ENCODE measurements at places on chromosomes 6 and 20. TPM values are rescaled to one million over a fixed set of nuclear protein-coding genes. Genes with fewer than 3 reads are reported as not detected.

DNA sequence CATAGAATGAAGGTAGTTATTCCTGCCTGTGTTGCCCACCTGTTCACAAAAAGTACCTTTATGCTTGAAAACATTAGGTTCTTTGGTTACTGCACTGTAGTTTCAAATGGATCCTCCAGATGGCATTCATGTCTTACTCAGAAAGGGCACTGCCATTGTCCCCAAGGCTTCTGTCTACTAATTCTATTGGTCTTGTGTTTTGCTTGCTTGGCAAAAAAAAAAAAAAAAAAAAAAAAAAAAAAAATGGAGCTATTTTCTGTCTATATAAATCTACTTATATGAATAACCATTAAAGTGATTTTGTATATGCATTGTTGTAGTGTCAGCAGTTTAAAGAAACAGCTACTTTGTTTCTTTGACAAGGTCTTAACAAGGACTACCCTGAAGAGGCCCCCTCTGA, 12.7 kb upstream of the EFHC1 start:
- DNase-seq, result no peak

DNA sequence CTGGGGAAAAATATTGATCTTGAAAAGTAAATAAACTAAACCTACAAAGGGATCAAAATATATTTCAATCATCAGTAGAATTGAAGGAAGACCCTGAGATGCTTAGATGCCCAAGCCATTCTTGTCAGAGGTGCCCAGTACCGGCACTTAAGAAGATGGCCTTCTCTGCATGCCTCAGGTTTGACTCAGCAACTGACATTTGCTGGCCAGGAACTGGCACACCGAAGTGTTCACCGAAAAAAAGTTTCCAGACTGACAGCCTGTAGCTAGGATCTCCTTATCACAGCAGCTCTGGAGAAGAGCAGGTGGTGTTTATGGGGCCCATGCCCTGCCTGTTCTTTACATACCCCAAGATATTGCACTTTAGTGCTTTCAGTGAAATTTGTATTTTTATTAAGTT, 203.2 kb downstream of the MOXD1 start:
- DNase-seq, result no peak

- DNase-seq, result no peak
These were observed 171.4 kb upstream of the ZNF337 start for GRCh38 chr20:25867776-25868649.

DNA sequence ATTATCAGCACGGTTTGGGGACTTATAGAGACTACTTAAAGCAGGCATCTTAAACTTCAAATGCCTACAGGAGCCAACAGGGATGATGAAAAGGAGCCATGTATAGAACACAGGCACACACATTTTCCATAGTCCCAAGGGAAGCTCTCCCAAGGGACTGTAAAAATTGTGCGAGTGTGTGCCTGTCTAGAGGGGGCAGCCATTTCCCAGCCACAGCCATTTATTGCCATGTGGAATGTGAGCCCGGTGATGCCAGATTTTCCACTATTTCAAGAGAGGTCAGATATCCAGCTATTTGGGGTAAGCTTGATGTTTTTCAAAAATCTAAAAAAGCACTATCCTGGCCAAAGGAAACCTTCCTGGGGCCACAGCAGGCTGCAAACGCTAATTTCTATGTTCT, 24.1 kb upstream of the RALY start:
- DNase-seq, result no peak

GRCh38 chr20:35144694-35145093, 2.4 kb downstream of the EDEM2 start:
- no peak for DNase-seq

- no peak for DNase-seq
These were observed 52.3 kb downstream of the MBOAT1 start for GRCh38 chr6:20159781-20160540.

DNA sequence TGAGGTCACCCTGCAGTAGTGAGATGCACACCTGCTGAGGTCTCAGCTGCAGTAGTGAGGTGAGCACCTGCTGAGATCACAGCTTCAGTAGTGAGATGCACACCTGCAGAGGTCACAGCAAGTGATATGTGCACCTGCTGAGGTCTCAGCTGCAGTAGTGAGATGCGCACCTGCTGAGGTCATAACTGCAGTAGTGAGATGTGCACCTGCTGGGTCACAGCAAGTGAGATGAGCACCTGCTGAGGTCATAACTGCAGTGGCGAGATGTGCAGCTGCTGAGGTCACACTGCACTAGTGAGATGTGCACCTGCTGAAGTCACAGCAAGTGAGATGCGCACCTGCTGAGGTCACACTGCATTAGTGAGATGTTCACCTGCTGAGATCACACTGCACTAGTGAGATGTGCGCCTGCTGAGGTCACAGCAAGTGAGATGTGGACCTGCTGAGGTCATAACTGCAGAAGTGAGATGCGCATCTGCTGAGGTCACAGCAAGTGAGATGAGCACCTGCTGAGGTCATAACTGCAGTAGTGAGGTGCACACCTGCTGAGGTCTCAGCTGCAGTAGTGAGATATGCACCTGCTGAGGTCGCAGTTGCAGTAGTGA, 20.8 kb downstream of the ZDHHC14 start:
- DNase-seq, result no peak

- DNase-seq, result no peak
These were observed 20.2 kb downstream of the KCNK15 start for GRCh38 chr20:44765701-44766347.

GRCh38 chr6:34839666-34840352, 47.9 kb downstream of the BLTP3A start:
- DNase-seq, result no peak

GRCh38 chr6:96742702-96743101, 94.6 kb downstream of the GPR63 start:
- no peak for DNase-seq

GRCh38 chr20:11204926-11205768, 531.3 kb upstream of the JAG1 start:
- peak; percentile 33 for DNase-seq

DNA sequence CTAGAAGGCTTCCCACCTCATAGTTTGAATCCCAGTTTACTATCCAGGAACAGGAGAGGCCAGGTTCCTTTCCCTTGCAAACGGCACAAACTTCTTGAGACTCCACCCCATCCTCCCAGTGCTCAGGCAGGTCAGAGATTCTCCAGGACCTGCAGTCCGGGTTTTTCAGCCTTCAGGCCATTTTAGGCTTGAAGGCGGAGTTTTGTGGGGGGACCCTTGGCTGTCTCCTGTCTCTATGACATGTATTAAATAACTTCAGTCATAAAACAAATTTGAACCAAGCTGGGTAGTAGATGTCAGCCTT, 230.1 kb downstream of the NFATC2 start:
- no peak for DNase-seq

- DNase-seq, result no peak
These were observed 24.0 kb upstream of the ARMH2 start for GRCh38 chr6:24822696-24823095.

GRCh38 chr6:118320652-118321051, 227.4 kb upstream of the PLN start:
- DNase-seq, result no peak

DNA sequence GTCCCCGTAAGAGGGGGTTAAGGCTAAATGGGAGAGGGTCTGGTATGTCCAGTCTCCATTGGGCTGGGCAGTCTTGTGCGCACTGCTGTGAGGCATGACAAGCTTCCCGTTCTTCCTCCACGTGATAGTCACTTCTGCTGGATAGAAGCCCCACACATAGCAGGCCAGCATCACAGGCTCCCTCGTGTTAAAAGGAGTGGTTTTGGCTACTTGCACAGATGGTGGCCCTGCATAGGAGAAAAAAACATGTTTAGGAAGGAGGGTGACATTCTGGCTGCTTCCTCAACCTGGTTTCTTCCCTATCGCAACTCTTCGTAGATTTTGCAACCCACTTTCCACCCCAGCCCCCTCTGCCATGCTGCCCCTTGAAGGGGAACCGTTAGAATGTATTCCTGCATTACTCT, 3.6 kb downstream of the HLA-DMB start:
- no peak for DNase-seq

DNA sequence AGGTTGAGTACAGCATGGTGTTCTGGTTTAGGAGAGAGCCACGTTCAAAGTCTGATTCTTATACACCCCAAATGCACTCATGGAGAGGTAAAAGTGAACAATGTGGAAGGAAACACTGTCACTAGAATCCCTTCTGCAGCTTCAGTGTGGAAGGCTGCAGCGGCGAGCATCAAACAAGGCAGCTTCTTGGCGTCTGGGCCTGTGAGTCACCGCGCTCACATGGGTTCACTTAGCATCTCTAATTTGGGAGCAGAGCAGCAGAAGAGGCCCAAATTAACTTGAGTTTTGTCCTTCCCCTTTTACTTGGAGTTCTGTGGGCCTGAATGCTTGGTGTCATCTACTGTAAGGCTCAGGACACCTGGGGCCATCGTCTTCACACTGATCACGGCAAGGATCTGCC, 10.9 kb upstream of the E2F1 start:
- DNase-seq, result no peak

- DNase-seq, result no peak
These were observed 28.7 kb upstream of the SPAG4 start for GRCh38 chr20:35586751-35587425.

DNA sequence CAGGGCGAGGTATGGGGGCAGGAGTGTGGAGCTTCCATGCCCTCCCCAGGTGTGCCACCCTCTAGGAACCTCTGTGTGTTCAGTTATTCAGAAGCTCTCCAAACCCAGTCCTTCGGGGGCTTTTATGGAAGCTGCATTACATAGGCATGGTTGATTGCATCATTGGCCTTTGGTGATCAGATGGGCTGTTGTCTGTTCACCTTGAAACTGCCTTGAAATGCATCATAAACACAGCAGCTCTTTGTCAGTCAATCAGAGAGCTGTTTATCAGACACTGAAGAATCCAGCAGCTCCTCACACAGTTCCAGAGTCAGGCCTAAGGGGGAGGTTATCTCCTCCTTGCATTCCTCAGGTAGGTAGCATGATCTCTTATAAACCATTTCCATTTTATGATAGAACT, 62.4 kb downstream of the E2F3 start:
- no peak for DNase-seq

DNA sequence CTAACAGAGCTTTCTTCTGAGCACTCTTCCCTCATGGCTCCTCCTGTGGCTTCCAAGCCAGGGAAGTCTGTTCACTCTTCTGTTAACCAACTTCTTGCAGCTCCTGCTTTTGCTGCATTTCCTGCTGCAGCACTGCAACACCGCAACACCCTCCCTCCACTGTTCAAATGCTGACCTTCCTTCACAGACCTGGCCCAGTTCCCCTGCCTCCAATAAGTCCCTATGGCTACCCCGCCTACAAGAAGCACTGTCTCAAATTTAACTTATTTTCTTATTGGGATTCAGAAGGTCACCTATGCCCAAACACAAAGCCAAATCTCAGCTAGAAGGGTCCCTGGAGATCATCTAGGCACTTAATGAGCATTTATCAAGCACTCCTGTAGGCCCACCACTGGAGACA, 44.6 kb downstream of the ELMO2 start:
- DNase-seq, result no peak

DNA sequence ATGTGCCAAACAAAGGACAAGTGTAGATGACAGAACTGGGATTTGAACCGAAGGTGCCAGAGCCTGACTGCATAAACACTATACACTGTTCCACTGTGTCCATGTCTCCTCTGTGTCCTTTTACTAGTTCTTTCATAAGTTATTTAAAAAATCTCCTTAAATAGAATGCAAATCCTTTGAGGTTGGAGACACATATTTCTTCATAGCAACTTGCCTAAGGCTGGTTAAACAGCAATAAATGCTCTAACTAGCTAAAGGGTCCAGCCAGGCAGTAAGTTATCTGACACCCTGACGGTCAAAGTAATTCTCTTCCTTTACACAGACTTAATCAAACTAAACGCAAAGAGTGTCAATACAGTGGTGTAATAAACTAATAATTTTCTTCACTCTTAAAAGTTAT, 76.2 kb upstream of the TRAF3IP2 start:
- DNase-seq, result no peak

GRCh38 chr20:10504994-10505730, 70.1 kb downstream of the SLX4IP start:
- DNase-seq, result peak; percentile 44

Gene CHRNA4
- not detected for total RNA-seq

Gene LY6G6D
- total RNA-seq, result not detected

Gene CDSN
- total RNA-seq, result 0.59 TPM

Gene MTFR2
- 0.73 TPM for total RNA-seq

Gene TMEM30A
- 84.2 TPM for total RNA-seq

Gene TRMT6
- total RNA-seq, result 11.1 TPM

Gene CFB
- total RNA-seq, result 36.3 TPM

Gene MRPL18
- total RNA-seq, result 52.8 TPM

Gene PIM1
- total RNA-seq, result 56.0 TPM

Gene GNRH2
- total RNA-seq, result not detected

Gene KHDC1L
- total RNA-seq, result not detected

Gene RHAG
- total RNA-seq, result not detected

Gene PHACTR3
- 0.16 TPM for total RNA-seq
